Bone marrow (tissue), 2 donors: ENCODE measurements at places on chromosomes 6 and 20.

DNA sequence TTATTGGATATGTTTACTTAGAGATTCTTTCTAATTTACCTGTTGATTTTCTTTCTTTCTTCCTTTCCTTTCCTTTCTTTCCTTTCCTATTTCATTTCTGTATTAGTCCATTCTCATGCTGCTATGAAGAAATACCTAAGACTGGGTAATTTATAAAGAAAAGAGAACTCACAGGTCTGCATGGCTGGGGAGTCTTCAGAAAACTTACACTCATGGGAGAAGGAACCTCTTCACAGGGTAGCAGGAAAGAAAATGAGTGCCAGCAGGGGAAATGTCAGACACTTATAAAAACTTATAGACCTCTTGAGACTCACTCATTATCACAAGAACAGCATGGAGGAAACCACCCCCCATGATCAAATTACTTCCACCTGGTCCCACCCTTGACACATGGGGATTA, 40.8 kb downstream of the HDAC2 start:
- DNase-seq, result no peak

GRCh38 chr6:7136859-7137334, 29.1 kb downstream of the RREB1 start:
- DNase-seq, result no peak

- no peak for DNase-seq
These were observed 307.5 kb upstream of the SULF2 start for GRCh38 chr20:48092596-48093280.

- DNase-seq, result no peak
These were observed 125.8 kb upstream of the NXT1 start for GRCh38 chr20:23224806-23225205.

GRCh38 chr6:15553031-15553430, 109.8 kb downstream of the DTNBP1 start:
- no peak for DNase-seq

GRCh38 chr6:159969204-159969912, 476 bp downstream of the IGF2R start:
- no peak for DNase-seq

DNA sequence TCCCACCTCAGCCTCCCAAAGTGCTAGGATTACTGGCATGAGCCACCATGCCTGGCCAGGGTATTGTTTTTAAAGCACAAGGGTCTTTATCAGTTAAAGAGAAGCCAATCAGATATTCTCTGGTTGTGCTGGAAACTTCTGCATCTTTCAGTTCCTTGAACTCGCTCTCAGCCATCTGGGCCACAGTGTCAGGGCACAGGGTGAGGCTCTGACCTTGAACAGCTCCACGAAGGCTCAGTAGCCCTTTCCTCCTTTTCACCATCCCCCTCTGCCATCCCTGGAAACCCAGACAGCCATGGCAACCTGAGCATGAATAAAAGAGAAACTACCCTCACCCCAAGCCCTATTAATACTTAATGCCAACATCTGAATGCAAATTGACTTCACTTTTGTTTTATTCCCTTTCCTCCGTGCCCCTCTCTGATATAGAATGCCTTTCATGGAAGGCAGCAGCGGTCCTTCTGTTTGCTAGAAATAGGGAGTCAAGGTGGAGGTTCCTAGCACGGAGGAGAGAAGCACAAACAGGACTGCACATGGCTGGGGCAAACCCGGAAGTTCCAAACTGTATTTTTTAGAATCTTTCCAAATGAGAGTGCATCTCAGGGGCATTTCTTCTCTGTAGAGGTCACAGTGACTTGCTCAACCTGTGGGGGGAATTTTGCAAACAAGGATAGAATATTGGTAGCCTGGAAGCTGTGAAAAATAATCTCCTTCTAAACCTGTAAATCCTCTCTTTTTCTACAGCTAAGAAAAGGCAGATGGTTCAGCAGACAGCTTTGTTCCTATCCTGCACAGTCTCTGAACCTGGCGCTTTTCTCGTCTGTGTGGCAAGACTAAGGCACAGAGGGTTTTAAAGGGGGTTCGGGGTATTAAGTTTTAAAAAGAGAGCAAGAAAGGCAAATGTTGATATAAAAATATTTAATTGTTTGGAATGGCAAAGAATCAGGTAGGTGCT, 176.4 kb upstream of the RREB1 start:
- DNase-seq, result no peak

- no peak for DNase-seq
These were observed 46.0 kb downstream of the ZFP64 start for GRCh38 chr20:52145587-52145986.

- no peak for DNase-seq
These were observed 1.3 kb downstream of the NOTCH4 start for GRCh38 chr6:32222333-32223230.

- DNase-seq, result no peak
These were observed 329.8 kb upstream of the FLRT3 start for GRCh38 chr20:14667226-14667625.
